ENCODE measurements at places on chromosomes 2 and 18. TPM values are rescaled to one million over a fixed set of nuclear protein-coding genes. Genes with fewer than 3 reads are reported as not detected.

Gene MERTK
- total RNA-seq, result 0.88 TPM

GRCh38 chr2:241132538-241133435 is 16.5 kb downstream of the PASK start:
- no peak overlapping the region for H3K27ac ChIP-seq
- peaks cover 33% of the 10 kb centered on the region for H3K36me3 ChIP-seq
- no peaks in the 10 kb centered on the region for H3K27me3 ChIP-seq
- DNase-seq, result no peak

GRCh38 chr2:222296911-222297599 is 1.7 kb downstream of the PAX3 start:
- no peak for DNase-seq
- H3K27me3 ChIP-seq, result peaks cover 92% of the 10 kb centered on the region
- H3K4me3 ChIP-seq, result no peak overlapping the region
- no peak overlapping the region for H3K27ac ChIP-seq

- H3K4me3 ChIP-seq, result no peak overlapping the region
- H3K36me3 ChIP-seq, result peaks cover 41% of the 10 kb centered on the region
- H3K27me3 ChIP-seq, result no peaks in the 10 kb centered on the region
- no peak for DNase-seq
- no peak overlapping the region for H3K27ac ChIP-seq
Measured at GRCh38 chr2:240498958-240499260, 58.9 kb downstream of the ANKMY1 start.

DNA sequence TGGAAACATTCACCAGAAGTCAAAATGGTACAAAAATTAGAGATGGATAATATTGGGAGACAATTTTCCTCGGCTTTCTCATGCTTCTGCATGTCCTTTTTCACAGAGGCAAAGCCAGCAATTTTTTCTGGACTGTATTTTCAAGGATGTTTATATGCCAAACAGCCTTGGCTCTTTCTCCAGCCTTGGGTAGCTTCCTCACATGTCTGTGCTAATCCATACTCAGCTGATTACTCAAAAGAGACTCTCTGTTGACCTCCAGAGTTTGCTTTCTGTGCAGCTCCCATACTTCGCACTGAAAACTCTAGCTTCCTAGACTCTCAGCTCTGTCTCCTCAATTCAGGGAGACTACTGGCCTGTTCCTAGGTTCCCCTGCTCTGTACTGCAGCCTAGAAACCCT is 10.6 kb downstream of the C18orf63 start:
- DNase-seq, result no peak
- H3K4me1 ChIP-seq, result no peaks in the 10 kb centered on the region
- no peak overlapping the region for H3K4me3 ChIP-seq
- no peak overlapping the region for H3K27ac ChIP-seq
- H3K27me3 ChIP-seq, result peaks cover 5% of the 10 kb centered on the region
- no peaks in the 10 kb centered on the region for H3K36me3 ChIP-seq

- DNase-seq, result no peak
- peak overlapping the region; percentile 13 for H3K4me3 ChIP-seq
- H3K36me3 ChIP-seq, result no peaks in the 10 kb centered on the region
- H3K4me1 ChIP-seq, result peaks cover 66% of the 10 kb centered on the region
Measured at GRCh38 chr18:13616041-13616440, 110.3 kb downstream of the FAM210A start.

DNA sequence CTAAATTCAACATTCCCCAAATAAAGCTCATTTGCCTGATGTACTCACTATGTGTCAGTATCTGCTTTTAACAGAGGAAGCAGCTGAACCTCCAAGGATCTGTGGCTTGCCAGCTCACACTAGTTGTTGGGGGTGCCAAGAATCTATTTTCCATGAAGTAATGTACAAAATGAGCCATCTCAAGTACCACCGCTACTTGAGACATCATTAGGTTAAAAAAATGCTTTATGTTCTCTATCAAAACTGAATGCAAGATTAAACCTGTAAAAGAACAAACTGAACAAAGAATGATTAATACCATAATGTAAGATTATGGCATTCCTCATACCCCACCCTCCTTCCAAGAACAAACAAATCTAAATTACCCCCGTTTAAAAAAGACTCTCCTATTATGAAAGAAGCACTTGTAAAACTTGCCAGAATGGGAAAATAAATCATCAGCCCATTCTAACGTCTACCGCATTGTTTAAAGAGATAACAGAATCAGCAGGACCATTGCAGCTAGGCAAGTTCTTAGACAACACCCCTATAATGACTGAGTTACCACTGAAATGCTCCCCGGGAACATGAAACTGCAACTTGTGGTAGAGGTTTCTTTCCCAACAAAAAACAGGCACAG is 471.6 kb downstream of the DLGAP1 start:
- no peak overlapping the region for H3K4me3 ChIP-seq
- H3K36me3 ChIP-seq, result peaks cover 2% of the 10 kb centered on the region
- H3K27me3 ChIP-seq, result no peaks in the 10 kb centered on the region
- no peak overlapping the region for H3K27ac ChIP-seq
- no peak for DNase-seq

GRCh38 chr2:219642069-219642454 is 14.6 kb downstream of the SLC4A3 start:
- no peak for DNase-seq
- H3K27me3 ChIP-seq, result peaks cover 6% of the 10 kb centered on the region
- H3K36me3 ChIP-seq, result no peaks in the 10 kb centered on the region
- no peak overlapping the region for H3K27ac ChIP-seq
- H3K4me1 ChIP-seq, result peaks cover 5% of the 10 kb centered on the region

DNA sequence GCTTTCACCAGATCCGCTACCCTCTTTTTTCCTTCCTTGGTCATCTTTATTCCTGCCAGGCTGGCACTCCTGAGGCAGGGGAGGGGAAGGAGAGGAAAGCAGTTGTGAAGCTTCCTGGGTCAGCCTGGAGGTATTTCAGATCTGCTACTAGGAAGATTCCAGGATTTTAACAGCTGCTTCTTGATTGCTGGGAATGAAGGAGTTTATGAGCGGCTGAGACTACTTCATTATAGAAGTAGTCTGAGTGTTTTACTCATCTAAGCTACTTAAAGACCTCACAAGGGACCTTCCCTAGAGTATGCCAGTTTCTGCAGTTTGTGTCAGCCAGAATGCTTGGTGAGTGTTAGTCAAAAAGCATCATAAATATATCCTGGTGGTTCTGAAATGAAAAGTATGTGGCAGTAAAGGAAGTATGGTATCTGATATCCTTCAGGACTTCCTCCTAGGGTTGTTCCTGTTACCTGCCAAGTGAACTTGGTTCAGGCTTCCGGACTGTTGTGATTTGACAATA is 1.9 kb downstream of the TANC1 start:
- H3K27me3 ChIP-seq, result peaks cover 52% of the 10 kb centered on the region
- H3K4me3 ChIP-seq, result peak overlapping the region; percentile 80
- no peak overlapping the region for H3K27ac ChIP-seq

GRCh38 chr2:64139956-64140355 is 4.3 kb downstream of the PELI1 start:
- H3K27me3 ChIP-seq, result no peaks in the 10 kb centered on the region
- H3K4me3 ChIP-seq, result no peak overlapping the region
- no peak for DNase-seq
- peaks cover 69% of the 10 kb centered on the region for H3K4me1 ChIP-seq
- H3K27ac ChIP-seq, result no peak overlapping the region
- peaks cover 10% of the 10 kb centered on the region for H3K36me3 ChIP-seq

DNA sequence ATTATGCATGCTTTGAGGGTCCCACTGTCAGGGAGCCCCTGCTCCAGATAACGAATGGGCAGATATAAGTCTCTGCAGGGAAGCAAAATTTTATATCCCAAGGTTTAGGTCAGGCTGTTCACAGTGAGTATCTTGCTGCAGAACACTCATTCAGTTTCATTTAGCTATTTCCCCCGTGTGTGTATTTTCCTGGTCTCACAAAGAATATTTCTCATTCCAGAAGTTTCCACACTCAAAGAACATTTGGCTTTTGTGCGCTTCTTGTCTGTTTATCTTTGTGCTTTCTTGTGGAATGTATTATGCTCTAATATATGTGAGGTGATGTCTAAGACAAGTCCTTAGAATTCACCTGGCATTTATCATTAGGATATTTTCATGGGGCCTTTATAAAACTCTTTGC is 140.4 kb upstream of the MMADHC start:
- DNase-seq, result no peak
- H3K4me1 ChIP-seq, result no peaks in the 10 kb centered on the region
- no peaks in the 10 kb centered on the region for H3K36me3 ChIP-seq

- peaks cover 3% of the 10 kb centered on the region for H3K27me3 ChIP-seq
- DNase-seq, result no peak
- no peaks in the 10 kb centered on the region for H3K36me3 ChIP-seq
- H3K27ac ChIP-seq, result no peak overlapping the region
- H3K4me3 ChIP-seq, result no peak overlapping the region
Measured at GRCh38 chr2:425947-426346, 138.1 kb upstream of the ALKAL2 start.

DNA sequence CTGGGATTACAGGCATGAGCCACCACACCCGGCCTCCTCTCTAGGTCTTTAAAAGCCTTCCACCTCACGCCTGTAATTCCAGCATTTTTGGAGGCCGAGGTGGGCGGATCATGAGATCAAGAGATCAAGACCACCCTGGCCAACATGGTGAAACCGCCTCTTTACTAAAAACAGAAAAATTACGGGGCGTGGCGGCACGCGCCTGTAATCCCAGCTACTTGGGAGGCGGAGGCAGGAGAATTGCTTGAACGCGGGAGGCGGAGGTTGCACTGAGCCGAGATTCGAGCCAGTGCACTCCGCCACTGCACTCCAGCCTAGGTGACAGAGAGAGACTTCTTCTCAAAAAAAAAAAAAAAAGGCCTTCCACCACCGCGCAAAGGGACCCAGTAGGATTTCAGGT is 1.3 kb upstream of the FAM117B start:
- H3K4me1 ChIP-seq, result peaks cover 38% of the 10 kb centered on the region
- H3K36me3 ChIP-seq, result no peaks in the 10 kb centered on the region
- no peaks in the 10 kb centered on the region for H3K27me3 ChIP-seq
- no peak for DNase-seq
- H3K27ac ChIP-seq, result peak overlapping the region; percentile 96
- H3K4me3 ChIP-seq, result no peak overlapping the region

- no peak for DNase-seq
- H3K4me1 ChIP-seq, result no peaks in the 10 kb centered on the region
- H3K27ac ChIP-seq, result no peak overlapping the region
Measured at GRCh38 chr18:49854681-49855080, 41.3 kb upstream of the ACAA2 start.

GRCh38 chr2:219325657-219326315 is 6.8 kb downstream of the RESP18 start:
- DNase-seq, result no peak
- H3K4me1 ChIP-seq, result peaks cover 11% of the 10 kb centered on the region
- H3K4me3 ChIP-seq, result no peak overlapping the region

GRCh38 chr2:171824086-171824485 is 70.0 kb downstream of the SLC25A12 start:
- H3K27ac ChIP-seq, result no peak overlapping the region
- no peak overlapping the region for H3K4me3 ChIP-seq
- H3K36me3 ChIP-seq, result peaks cover 22% of the 10 kb centered on the region

DNA sequence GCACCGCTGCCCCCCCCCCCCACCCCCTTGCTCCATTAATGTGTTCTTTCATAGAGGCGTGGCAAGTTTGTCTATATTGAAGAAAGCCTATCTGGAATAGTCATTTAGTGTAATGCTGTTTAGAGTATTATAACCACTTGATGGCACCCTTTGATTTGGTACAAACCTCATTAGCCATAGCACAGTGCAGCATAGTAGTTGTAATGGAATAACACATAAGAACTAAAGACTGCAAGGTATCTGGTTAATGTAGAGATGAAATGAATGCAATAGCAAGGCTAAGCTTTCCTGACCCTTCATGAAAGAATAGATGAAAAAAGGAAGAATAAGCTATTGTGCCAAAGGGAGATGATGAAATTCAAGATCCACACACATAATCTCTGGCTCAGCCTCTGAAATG is 81.9 kb downstream of the EHBP1 start:
- peaks cover 15% of the 10 kb centered on the region for H3K4me1 ChIP-seq
- no peak overlapping the region for H3K27ac ChIP-seq
- H3K36me3 ChIP-seq, result peaks cover 5% of the 10 kb centered on the region
- no peaks in the 10 kb centered on the region for H3K27me3 ChIP-seq
- H3K4me3 ChIP-seq, result no peak overlapping the region
- no peak for DNase-seq

GRCh38 chr2:48417856-48418838 is 111.8 kb upstream of the STON1 start:
- no peak overlapping the region for H3K4me3 ChIP-seq
- no peaks in the 10 kb centered on the region for H3K27me3 ChIP-seq
- H3K27ac ChIP-seq, result no peak overlapping the region
- no peaks in the 10 kb centered on the region for H3K36me3 ChIP-seq

DNA sequence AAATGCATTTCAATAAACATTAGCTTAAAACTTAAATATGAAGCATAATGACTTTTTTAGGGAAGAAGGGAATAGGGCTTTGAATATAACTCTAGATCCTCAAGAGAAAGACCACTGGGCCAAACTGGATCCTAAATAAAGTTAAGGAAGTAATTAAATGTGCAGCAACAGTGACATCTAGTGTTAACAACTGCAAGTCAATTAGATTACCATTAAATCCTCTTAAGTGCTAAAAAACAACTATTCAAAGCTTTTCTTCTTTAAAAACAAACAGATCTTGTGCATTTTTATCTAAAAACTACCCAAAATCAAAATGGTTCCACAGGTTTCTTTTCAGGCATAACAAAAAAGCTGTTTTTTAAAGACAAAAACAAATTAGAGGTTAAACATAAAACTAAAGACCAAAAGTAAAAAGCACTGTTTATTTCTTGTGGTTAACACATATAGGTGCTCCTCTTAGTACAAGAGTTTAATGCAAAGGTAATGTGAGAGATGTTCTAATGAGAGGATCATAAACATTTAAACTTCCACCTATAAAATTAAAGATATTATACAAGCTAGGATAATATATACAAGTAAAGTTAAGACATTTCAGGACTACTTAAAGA is 111.4 kb downstream of the THADA start:
- no peak for DNase-seq
- H3K4me3 ChIP-seq, result no peak overlapping the region
- peaks cover 5% of the 10 kb centered on the region for H3K36me3 ChIP-seq
- H3K27me3 ChIP-seq, result no peaks in the 10 kb centered on the region
- H3K27ac ChIP-seq, result no peak overlapping the region
- H3K4me1 ChIP-seq, result no peaks in the 10 kb centered on the region
